Right ventricle myocardium inferior (tissue), 1 donor: ENCODE measurements at places on chromosomes 12 and 14.

DNA sequence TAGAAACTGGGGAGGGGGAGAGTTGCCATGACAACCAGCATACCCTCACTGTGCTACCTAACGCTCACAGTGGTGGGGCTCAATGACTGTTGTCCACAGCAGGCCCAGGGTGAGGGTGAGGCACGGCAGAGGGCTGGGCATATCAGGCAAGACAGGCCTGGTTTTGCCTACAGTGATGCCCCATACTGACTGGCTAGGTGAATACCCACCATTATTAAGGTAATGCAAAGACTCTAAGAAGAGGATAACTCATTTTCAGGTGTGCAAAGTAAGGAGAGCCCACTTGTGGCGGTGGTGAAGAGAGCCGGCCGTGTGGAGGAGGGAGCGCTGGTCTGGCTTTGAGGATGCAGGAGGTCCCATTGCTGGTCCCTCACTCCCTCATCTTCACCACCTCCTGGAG lies 422.3 kb downstream of the FUT8 start:
- DNase-seq, result no peak

- no peak for DNase-seq
Measured at GRCh38 chr12:2101771-2102170, 49.0 kb downstream of the CACNA1C start.

GRCh38 chr14:24634158-24634557 lies at the start of gene GZMB:
Gene GZMB, minus strand, starts transcription at chr14:24634190. Its CDS starts 30 bp downstream, at chr14:24634160.
- no peak for DNase-seq

- DNase-seq, result no peak
Measured at GRCh38 chr14:72737560-72737943, 156.3 kb downstream of the DPF3 start.

- DNase-seq, result no peak
Measured at GRCh38 chr12:88206601-88207000, 64.5 kb downstream of the TMTC3 start.

DNA sequence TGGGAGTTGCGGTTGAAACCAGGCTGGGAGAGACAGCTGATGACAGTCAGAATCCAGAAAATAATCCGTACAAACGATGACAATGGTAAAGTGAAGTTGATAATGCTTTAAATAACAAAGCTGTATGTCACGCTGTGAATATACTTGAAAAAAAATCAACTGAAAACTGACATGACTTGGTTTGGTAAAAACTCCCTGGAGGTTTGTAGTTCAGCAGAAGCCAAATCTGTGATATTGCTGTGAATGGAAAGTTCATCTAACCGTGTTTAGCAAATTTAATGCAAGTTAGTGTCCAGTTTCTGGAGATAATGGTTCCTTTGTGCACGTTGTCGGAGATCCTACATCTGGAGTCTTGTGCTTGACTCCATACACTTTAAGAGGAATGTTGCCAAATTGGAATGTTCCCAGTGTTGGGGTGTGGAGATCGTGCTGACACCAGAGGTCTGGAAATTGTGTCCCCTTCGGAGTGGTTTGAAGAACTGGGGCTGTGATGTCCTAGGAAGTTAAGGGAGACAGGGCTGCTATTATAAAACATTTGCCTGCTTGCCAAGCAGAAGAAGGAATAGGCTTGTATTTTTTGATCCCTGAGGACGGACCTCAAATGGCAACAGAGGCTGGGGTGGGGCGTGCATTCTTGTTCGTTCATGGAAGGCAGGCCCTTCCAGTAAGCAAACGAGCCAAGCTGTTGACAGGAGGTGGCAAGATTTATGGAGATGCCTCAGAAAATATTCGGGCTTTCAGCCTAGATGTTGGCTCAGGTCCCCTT lies 30.6 kb downstream of the PPFIBP1 start:
- peak; percentile 82 for DNase-seq

GRCh38 chr14:68016255-68016914 lies 196.8 kb downstream of the RAD51B start:
- no peak for DNase-seq

DNA sequence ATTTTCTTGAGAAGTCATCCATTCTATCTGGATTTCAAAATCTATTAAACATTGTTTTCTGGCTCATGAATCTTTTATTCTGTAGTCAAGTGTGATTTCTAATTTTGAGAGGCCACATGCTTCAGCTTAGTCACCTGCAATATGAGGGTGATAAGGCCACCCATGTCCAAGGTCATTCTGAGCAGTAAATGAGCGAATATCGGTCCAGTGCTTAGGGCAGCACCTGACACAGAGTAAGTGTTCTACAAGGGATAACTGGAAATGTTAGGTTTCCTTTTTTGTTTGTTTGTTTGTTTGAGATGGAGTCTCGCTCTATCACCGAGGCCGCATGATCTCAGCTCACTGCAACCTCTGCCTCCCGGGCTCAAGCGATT lies 34.2 kb downstream of the AACS start:
- DNase-seq, result no peak

- DNase-seq, result no peak
Measured at GRCh38 chr12:15996254-15996653, 85.1 kb downstream of the DERA start.
